ENCODE measurements at places on chromosomes 12 and 14.

DNA sequence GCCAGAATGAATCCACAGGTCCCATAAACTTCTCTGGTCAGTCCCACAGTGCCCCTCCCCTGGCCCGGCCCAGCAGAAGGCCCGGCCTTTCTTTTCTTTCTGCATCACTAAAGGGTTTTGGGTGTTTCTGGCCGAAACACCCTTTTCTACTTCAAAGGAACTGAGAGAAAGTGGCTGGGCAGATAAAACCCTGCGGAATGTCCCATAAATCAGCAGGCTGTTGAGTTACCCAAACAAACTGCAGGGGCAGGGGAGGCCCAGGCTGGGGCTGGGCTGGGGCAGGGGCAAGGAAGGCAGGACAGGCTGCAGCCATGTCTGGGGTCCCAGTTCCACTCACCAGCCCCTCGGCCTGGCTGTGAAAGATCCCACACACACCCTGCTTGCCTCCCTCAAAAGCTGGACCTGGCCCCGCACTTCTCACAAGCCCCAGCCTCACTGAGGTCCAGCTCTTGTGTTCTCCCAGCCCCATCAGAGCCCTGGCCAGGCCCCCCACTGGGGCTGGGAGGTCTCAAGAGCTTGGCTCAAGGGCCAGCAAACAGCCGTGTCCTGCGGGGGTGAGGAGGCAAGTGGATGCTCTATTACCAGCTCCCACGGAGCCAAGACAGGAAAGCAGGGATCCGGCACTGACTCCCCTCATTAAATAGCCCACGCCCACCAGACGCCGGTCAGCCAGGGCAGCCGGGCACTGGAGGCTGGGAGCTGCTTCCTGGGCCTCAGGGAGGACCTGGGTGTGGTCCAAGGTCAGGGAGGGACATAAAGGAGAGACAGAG is 41.9 kb downstream of the CCNK start:
- DNase-seq, result no peak

DNA sequence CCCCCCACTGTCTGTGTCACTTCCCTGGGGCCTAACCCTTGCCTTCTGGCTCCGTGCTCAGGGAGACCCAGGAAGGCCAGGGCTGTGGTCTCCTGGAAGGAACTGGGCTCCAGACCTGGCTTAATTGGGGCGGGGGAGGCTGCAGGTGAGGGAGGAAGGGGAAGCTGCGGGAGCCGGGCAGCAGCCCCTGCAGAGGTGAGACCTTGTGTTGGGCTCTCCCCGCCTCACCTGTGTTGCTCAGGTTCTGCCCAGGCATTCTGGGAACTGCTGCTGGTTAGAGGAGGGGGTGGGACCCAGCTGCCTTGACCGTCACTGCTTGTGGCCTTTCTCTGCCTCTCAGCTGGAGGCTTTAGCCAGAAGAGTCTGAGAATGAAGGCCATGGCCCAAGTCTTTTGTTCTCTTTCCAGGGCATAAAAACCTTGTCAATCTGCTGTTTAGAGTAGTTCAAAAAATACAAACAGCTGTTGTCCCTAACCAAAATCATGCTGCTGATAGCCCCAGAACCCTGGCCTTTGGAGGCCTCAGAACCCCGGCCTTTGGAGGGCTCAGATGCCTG is 247.6 kb downstream of the CHST11 start:
- no peak for DNase-seq

DNA sequence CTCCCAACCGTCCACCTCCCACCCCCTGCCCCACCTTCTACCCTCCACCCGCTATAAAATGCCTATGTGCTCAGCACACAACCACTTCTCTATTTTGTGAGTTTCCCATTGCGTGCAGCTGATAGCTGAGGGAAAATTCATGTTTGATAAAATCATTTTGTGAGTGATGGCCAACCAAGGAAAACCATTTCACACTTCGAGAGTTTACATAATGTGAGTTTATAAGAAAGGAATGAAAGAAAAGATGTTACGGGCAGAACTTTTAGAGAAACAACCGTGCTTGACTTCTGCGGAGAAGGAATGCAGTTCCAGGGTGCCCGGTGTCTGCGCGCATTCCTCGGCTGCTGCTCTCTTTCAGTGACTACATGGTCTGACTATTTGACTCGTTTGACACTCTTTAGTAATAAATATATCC is 140.9 kb downstream of the EFCAB11 start:
- DNase-seq, result no peak

DNA sequence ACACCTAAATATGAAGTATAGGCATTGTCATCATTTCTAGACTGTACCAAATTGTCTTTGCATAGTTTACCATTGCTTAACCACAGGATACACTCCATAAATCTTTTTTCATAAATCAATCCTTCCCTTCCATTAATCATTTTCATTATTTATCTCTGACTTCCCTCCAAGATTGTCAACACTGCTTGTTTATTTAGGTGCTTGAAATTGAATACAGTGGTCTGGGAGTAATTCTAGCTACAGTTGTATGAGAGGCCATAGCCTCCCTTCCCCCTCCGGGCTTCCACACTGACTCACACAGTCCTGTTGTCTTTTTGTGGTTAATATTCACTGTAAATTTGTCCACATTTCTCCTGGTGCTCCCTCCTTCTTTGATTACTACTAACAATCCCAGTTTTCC is 114.2 kb upstream of the ARID2 start:
- DNase-seq, result no peak

GRCh38 chr12:82841487-82841904 is 154.8 kb downstream of the TMTC2 start:
- no peak for DNase-seq

GRCh38 chr12:127165567-127166392 is 1101.2 kb upstream of the TMEM132C start:
- DNase-seq, result no peak

GRCh38 chr14:92613008-92613658 is 99.6 kb downstream of the RIN3 start:
- peak; percentile 9 for DNase-seq

GRCh38 chr12:49933796-49934195 is 16.7 kb upstream of the AQP2 start:
- DNase-seq, result no peak

- DNase-seq, result no peak
Observed at GRCh38 chr12:121202407-121203355, 7.2 kb upstream of the P2RX4 start.

GRCh38 chr14:74959596-74960180 is 4.3 kb upstream of the PGF start:
- DNase-seq, result no peak

GRCh38 chr12:99670635-99671034 is 23.1 kb downstream of the GARIN6 start:
- DNase-seq, result no peak

- DNase-seq, result peak; percentile 26
Observed at GRCh38 chr12:49092086-49092815, 2.4 kb downstream of the DHH start.

DNA sequence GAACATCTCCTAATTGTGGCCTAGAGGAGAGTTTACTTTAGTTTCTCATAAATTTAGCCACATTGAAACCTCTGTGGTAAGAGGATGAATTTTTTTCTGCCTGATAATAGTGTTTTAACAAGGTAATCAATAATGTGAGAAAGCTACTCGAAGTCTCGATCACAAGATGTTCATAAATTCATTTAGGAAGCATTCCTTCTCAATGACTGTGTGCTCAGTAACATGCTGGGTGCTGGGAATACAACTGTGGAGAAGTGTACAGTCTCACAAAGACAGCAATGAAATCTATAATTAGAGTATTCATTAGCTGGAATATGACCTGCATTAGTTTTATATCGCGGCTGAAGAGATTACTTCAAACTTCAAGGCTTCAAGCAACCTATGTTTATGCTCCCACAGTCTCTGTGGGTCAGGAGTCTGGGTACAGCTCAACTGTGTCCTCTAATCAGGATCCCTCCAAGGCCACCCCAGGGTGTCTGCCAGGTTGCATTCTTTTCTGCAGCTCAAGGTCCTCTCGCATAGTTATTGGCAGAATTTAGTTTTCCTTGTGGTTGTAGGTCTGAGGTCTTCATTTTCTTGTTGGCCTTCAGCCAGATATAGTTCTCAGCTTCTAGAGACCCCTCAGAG is 167.6 kb downstream of the ANO4 start:
- DNase-seq, result no peak

GRCh38 chr12:29505122-29505521 is 7.6 kb upstream of the OVCH1 start:
- DNase-seq, result no peak

DNA sequence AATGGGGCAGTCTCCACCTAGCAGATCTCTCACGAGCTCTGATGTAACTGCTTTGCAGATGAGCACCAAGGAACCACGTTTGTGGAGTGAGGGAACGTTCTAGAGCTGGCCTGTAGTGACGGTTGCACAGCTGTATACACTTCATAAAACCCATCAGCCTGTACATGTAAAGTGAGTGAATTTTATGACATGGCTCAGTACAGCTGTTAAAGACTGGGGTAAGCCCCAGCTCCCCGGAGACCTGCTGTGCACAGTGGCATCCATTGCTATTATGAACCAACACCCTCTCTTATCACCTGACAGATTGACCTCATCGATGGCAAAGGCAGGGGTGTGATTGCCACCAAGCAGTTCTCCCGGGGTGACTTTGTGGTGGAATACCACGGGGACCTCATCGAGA is 20.6 kb downstream of the KMT5A start:
- DNase-seq, result no peak

DNA sequence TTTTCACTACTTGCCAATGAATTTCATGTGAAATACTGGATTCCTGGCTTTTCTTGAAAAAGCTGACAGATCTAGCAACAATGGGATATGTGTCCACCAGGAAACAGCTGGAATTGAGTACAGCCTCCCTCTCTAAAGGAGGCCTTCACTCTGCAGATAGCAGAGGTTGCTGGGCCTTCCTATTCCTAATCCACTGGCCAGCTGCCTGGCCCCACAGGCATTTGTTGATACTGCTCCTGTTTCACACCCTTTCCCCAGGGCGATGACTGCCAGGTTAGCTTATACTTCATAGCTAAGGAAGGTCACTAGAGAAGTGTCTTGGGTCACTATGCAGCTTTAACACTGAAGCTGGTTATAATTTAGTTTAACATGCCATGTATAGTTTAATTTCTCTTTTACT is 87.5 kb upstream of the PDZRN4 start:
- no peak for DNase-seq

- no peak for DNase-seq
Observed at GRCh38 chr12:59929110-59929509, 333.3 kb downstream of the SLC16A7 start.

DNA sequence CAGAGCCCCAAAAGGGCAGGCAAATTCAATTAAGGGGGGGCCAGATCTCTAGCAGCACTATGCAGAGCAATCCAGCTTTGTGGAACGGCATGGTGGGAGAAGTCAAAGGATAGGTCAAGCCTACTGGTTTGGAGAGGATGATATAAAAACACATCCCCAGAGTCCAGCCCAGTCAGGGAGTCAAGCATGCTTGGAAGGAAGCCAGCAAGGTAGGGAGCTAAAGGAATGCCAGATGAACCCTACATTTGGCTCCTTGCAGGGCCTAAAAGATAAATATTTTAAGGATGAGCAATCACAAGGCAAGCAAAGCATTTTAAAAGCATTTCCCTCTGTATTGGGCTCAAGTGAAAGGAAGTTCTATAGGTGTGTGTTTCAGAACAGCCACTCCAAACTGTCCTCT is 21.4 kb downstream of the KCTD10 start:
- DNase-seq, result no peak

GRCh38 chr14:95464514-95464913 is 51.9 kb downstream of the SYNE3 start:
- DNase-seq, result no peak

- peak; percentile 52 for DNase-seq
Observed at GRCh38 chr14:95208598-95208997, 51.3 kb upstream of the DICER1 start.

DNA sequence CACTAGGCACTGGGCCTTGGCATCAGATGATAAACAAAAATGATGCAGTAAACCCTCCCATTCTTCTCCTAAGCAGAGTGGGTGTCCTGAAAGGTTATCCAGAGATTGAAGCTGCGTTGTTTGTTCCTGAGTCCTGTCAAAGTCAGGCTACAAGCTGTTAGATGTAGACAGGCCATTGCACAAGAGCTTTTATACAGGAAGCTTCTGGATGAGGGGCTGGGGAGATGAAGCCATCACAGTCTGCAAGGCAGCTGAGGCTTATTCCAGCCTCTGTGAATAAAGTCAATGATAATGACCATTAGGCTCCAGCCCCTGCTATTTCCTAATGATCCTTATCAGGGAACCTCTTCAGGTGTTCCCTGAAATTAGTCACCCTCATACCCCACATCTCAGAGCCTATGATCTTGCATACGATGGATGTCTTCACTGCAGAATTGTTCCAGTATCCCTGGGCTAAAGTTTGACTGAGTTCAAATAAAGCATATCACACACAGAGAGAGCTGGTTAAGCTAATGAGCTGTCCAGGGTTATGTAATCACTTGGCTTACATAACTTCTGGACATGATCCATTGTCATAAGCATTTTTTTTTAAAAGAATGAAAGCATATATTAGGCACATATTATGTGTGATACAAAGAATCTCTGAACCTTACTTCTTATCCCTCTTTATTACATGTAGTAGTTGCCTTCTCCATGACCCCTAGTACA is 337.1 kb upstream of the OR4E1 start:
- DNase-seq, result no peak

- DNase-seq, result no peak
Observed at GRCh38 chr12:42660117-42660516, 70.6 kb upstream of the PRICKLE1 start.

DNA sequence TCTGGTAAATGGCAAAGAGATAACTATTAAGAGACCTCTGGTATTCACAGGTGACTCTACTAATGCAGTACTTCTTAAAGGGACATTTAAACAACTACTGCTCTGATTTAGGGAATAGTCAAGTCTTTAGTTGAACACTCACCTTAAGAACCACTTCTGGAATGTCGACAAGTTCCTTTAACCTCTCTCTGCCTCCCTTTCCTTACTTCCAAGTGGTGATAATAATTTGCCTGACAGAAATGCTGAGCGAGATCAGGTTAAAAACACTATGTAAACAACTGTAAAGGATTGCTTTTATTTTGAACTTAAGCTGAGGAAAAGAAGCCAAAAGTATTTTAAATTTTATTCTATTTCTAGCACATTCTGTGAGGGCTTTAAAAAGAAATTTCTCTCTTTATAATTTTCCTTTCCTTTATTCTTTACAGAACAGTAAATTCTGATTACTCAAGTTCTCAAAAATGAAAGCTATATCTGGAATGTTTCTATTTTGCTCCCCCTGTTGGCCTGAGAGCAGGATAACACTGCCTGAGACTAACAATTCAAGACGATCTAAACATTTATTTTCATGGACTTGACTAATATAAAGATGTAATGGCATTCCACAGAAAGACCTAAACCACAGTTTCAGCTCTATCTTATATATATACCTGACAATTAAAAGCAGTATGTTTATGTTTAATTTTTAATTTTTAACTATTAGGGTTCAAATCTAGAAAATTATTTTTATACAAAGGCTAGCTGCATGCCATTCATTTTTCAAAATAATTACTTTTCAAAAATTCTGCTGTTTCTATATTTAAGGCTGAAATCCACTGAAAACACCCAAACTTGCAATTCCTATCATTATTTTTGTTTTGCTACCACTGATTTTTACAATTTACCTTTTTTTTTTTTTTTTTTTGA is 29.2 kb downstream of the ZCCHC8 start:
- DNase-seq, result no peak

GRCh38 chr12:122174155-122174845 is at the start of gene IL31:
Gene IL31, minus strand, starts transcription at chr12:122174221. Its CDS starts 49 bp downstream, at chr12:122174172.
- DNase-seq, result no peak

All from NCI-H524 treated with DMSO at 0.1 percent for 48 hours (cell line).